ENCODE measurements at places on chromosomes 11 and 22.

- DNase-seq = no peak
These were observed 4.0 kb downstream of the ASCC2 start for GRCh38 chr22:29834046-29834445.

DNA sequence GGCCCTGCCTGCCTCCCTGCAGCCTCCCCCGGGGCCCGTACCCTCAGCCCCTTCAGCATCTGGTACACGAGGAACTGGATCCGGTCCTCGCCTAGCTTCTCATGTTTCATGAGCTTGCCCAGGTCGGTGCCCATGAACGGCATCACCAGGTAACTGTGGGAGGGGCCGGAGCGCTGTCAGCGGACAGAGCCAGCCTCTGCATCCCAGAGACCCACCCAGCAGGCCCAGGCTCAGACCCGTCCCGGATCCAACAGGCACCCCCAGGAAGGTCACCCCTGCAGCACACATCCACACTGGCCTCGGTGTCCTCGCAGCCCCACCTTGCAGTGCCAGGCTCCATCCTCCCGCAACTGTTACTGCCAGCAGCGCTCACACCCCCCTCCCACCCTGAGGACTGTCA, 4.4 kb downstream of the MAPK12 start:
- no peak for DNase-seq

DNA sequence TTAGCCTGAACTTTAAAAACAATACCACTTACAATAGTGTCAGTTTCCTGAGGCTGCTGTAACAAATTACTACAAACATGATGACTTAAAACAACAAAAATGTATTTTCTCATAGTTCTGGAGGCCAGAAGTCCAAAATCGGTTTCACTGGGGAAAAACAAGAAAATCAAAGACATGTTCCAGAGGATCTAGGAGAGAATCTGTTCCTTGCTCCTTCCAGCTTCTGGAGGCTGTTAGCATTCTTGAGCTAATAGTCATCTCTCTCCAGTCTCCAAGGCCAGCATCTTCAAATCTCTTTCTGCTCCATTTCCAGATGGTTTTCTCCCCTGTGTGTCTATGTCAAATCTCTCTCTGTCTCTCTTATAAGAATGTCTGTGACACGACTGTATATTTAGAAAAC, 67.6 kb upstream of the TEAD1 start:
- DNase-seq = no peak

GRCh38 chr11:71120471-71120896, 131.9 kb downstream of the SHANK2 start:
- DNase-seq = no peak

GRCh38 chr11:36945384-36945783, 347.3 kb upstream of the RAG2 start:
- no peak for DNase-seq

GRCh38 chr11:32231909-32232493, 141.1 kb downstream of the RCN1 start:
- DNase-seq = no peak

- DNase-seq = no peak
These were observed 33.6 kb downstream of the PPME1 start for GRCh38 chr11:74204701-74205100.

GRCh38 chr11:68255526-68255925, 16.2 kb downstream of the C11orf24 start:
- no peak for DNase-seq

DNA sequence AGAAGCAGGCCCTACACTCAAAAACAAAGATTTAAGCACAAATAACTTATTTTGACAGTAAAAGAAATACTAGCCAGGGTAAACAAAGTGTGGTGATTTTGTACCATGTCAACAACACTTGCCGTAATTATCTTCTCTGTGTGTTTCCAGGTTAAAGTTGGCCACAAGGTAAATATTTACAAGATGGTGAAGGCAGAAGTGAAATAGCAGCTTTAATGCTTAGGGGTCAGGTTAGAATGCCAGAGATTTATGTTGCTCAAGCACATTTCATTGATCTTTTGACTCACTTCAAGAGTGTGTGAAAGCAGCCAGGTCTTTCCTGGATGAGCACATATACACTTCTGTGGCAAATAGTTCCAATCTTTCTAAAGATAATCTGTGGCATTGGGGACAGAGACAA, 270.2 kb upstream of the LUZP2 start:
- DNase-seq = no peak

DNA sequence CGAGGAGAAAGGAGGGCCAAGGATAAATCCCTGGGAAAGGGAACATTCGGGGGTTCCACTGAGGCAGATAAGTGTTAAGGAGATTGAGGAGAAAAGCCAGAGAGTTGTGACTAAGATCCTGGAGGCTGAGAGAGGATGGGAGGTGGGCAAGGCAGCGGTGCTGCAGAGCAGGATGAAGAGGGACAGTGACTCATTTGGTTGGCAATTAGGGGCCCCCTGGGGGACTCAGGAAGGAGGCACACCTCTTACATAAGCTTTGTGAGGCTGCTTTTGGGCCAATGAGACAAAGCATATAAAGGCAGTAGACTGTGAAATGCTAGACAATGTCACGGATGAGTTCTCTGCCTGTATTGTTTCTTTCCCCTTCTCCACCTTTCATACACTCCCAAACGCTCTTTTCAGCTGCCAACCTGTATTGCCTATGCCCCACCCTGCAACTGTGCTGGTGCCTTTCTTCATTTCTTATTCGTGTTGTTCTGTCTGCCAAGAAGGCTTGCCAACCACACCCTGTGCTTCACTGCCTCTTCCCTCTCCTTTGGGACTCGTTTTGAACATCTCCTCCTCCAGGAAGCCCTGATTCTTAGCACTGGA, 246.8 kb upstream of the KIRREL3 start:
- DNase-seq = peak; percentile 28

GRCh38 chr11:94450048-94450447, 43.6 kb downstream of the MRE11 start:
- no peak for DNase-seq

DNA sequence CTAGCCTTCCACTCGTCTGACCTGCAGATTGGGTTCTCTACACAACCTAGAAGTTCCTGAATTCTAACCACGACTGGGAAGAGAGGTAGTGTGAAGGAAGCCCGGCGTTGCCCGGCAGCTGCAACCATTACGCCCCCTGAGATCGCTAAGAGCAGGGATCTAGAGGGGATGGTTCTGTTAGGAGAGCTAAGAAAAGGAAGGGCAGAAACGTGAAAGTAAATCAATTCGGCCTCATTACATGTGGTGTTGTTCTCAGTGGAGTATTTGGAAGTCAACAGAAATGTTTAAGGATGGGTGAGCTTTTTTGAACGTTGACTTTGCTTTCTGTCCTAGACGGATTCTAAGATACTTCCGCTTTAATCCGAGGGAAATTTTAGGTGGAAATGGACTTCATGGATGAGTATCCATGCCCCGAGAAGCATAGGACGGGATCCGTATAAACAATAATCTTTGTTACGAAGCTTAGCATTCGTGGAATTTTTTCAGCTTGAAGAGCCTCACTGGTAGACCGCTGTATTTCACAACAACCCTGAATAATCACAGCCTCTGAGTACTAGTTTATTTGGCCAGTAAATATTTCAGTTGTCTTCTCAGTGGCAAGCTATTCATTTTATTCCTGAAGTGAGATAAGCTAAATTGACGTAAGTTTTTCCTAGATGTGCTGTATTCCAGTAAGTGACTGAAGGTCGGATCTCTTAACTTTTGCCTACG, 629 bp downstream of the ATP5MG start:
- DNase-seq = no peak

DNA sequence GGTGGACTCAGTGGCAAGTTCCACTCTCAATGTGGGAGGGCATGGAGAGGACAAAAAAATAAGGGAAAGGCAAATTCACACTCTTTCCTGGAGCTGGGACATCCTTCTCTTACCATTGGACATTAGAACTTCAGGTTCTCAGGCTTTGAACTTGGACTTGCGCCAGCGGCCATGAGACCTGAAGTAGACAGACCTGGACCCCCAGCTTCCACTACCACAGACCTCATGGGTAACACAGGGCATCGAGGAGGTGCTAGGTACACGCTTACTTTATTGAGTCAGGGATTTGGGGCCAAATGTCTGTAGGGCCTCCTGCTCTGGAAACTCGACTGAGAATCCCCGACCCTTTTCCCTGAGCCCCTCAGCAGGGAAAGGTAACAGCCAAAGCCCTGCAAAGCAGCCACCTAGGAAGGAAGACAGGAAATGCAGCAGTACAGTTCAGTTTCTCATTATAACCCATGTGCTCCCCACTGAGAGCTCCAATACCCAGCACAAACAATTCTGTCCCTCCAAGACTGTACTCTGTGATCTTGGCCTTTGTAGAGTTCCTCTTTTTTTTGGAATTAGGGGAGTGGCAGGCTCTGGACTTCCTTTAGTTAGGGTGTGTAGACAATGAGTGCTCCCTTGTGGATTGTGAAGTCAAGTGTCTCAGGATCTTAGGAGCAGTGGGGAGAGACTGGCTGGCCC, 5.7 kb downstream of the CHRNA10 start:
- DNase-seq = no peak

- DNase-seq = no peak
These were observed 15.9 kb downstream of the DENND5A start for GRCh38 chr11:9249252-9249651.

DNA sequence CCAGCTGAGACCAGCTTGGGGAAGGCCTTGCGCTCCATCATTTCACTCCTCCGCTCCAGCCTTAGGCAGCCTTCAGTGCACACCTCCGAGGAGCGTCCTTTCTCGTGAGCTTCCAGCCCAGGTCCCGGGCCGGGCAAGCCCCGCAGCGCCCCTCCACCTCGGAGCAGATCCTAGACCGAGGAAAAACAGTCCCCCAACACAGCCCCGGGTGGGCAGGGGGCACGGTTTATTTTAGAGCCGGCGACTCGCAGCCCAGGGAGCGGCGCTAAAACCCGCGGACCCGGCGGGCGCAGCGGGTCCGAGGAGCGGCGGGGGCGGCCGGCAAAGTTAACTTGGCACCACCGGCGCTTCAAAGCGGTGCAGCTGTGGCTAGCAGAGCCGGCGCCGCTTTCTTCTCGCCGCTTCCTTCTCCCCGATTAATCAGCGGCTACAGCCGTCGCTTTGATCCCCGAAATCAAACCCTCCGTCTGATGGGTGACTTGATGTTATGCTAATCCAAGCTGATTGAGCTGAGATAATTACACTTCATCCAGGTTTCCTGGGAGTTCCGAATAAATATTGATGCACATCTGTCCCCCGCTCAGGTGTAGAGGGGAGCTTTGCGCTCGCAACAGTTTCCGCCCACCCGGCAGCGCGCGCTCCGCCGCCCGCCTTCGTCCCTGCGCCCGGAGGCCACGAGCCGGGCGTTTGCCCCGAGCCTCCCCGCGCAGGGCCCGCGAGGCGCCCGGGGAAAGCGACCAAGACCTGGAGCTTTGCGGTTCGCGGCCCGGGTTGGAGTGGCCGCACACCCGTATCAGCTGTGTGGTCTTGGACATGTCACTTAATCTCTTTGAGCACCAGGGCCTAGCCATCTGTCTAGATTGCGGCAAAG, 192.7 kb downstream of the BUD13 start:
- DNase-seq = peak; percentile 72

DNA sequence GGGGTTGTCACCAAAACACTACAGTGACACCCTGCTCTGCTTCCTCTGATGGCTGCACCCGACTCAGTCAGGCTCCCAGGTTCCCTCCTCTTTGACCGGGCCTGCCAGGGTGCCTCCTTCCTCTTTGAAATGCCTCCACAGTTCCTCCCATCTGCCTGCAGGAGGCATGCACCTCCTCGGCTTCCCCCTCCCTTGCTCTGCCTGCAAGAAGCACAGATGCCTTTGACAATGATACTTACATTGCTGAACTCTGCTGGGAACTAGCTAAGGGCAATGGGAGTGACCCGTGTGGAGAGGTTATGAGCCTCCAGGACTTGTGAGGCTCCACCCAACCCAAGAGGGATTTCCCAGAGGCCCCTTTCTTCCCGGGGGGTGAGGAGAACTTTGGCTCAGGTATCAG, 674.1 kb downstream of the OPCML start:
- peak; percentile 52 for DNase-seq

DNA sequence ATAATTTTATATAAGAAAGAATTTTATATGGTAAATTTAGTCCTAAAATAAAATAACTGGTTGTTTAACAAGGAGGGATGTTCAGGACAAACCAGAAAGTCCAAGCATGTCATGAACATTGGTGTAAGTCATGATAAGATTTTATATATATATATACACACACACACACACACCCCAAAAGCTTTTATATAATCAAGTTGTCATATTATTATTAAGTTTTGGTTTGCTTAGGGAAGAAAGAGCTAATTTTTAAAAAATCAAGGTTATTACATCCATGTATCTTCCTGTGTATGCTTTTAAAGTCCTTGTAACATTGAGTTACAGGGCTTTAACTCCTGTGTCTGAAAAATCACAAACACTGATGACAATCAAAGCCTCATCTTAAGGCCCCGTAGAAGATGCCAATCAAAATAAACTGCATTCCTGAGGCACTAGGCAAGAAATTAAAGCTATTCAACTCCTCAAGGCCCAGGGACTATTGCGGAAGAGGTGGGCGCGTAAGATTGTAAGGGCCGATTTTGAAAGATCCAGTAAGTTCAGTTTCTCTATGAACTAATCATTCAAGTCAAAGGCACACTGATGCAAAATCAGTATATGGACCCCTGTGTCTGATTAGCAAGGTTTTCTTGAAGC, 16.8 kb downstream of the APOL6 start:
- no peak for DNase-seq

- DNase-seq = no peak
These were observed 501.9 kb downstream of the TMEM135 start for GRCh38 chr11:87539596-87539995.

DNA sequence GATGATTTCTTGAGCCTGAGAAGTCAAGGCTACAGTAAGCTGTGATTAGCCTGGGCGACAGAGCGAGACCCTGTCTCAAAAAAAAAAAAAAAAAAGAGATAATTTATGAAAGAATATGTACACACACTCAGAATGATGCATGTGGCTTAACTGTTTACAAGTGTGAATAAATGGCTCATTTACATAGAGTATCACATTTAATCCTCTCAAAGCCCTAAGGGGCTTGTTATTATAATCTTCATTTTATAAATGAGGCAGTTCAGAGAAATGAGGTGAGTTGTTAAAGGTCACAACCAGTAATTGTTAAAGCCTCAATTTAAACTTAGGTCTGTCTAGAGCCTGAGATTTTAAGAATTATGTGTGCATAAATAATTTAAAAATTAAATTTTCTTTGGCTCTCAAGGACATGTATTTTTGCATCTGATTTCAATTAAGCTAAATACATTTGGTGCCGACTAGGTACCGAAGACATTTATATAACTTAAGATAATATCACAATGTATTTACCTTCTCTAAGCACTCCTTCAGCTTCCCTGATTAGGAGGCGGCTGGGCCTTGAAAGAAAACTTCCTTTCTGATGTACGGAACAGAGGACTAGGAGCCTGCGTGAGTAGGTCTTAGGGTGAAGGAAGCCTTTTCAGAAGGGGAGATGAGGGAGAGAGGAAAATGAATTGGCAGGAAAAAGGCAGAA, 28.5 kb upstream of the DDX6 start:
- DNase-seq = no peak
